HepG2 (cell line): ENCODE measurements at places on chromosomes 2 and 18. TPM values are rescaled to one million over a fixed set of nuclear protein-coding genes. Genes with fewer than 3 reads are reported as not detected.

TMEM247 gene
- not detected in 2 replicates for total RNA-seq

DNA sequence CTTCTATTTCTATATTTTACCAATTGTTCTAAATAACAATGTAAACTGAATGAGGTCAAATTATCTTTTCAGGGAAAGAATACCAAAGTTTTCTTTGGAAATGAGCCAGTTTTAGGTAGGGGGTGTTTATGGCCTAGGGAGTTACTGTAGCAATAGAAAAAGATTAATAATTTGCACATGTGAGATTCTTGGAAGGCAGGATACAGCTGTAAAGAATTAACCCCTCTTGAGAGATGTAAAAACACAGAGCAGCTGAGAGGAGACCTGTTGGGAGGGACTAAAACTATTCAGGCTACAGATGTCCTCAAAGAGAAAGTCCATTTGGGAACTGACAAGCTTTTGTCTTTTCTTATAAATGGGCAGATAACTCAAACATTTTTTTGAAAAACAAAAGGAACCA is 182.2 kb downstream of the FIGN start:
- no peaks in the 10 kb centered on the region for H3K36me3 ChIP-seq
- H3K4me1 ChIP-seq: no peaks in the 10 kb centered on the region
- no peak for DNase-seq
- no peak overlapping the region for H3K27ac ChIP-seq

DNA sequence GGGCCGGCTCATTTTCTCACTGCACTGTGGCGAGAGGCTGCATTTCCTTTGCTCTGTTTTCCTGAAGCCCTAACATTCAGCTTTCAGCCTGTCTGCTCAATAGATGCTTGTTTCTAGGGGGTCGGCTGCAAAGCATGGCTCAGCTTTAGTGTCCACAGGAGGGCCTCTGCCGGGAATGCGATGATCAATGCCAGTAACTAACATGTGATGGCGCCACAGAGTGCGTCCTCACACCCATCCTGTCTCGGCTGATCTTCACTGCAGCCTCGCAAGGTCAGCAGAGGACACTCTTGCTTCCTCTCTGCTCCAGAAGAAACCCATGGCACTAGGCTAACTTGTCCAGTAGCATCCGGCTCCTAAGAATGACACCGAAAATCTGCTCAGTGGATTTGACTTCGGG is 156.4 kb upstream of the PXDN start:
- no peaks in the 10 kb centered on the region for H3K36me3 ChIP-seq
- H3K27me3 ChIP-seq: peaks cover 33% of the 10 kb centered on the region; the same call in 2 of the 3 replicates
- no peaks in the 10 kb centered on the region for H3K4me1 ChIP-seq
- no peak overlapping the region for H3K4me3 ChIP-seq
- H3K27ac ChIP-seq: no peak overlapping the region

GRCh38 chr2:9212661-9213411 is 6.2 kb downstream of the ASAP2 start:
- H3K4me1 ChIP-seq: peaks cover 44% of the 10 kb centered on the region

- DNase-seq: no peak
- no peaks in the 10 kb centered on the region for H3K27me3 ChIP-seq
- no peaks in the 10 kb centered on the region for H3K4me1 ChIP-seq
- no peak overlapping the region for H3K27ac ChIP-seq
- H3K4me3 ChIP-seq: no peak overlapping the region
These were observed 151.2 kb downstream of the STK39 start for GRCh38 chr2:168096158-168096557.

- H3K4me3 ChIP-seq: peak overlapping the region; percentile 1; the same call in 1 of the 2 replicates
- H3K36me3 ChIP-seq: no peaks in the 10 kb centered on the region
- H3K27me3 ChIP-seq: no peaks in the 10 kb centered on the region
- no peak overlapping the region for H3K27ac ChIP-seq
- H3K4me1 ChIP-seq: peaks cover 24% of the 10 kb centered on the region
These were observed 69.9 kb upstream of the CAVIN2 start for GRCh38 chr2:191916826-191917225.

DNA sequence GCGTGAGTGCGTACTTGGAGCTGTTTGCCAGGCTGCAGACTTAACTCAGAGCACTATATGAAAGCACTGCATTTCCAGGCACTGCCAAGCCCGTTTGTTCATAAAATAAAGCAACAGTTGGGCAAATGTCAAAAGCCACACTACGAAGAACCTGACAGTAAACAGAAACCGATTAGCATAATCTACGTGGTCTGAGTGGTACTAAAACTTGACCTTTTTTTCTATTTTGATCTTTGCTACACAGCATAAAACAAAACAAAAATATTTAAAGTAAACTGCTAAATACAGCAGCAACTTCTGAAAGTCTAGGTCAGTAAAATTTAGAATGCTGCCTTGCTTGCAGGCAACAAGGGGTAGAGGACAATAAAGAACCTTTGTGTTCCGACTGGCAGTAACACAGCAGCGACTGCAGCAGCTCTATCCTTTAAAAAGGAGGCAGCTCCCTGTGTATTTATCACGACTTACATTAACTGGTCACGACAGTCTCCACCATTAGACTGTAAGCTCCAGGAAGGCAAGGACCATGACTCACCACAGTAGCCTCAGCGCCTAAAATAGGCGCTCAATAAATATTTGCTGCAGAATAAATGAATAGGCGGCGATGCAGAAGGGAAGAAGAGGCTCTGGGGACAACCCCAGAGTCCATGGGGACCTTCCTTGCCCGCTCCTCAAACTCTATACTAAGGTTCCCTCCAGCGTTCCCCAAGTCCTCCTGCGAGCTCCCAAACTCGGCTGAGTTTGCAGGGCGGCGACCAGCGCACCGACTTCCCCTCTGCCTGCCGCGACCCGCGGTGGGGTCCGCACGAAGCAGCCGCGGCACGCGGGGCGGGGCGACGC is 902 bp downstream of the SS18 start:
- H3K27ac ChIP-seq: peak overlapping the region; percentile 85
- peak overlapping the region; percentile 75 for H3K4me3 ChIP-seq
- no peaks in the 10 kb centered on the region; the same call in 1 of the 2 replicates for H3K36me3 ChIP-seq
- peak; percentile 6 for DNase-seq
- peaks cover 19% of the 10 kb centered on the region for H3K4me1 ChIP-seq

DNA sequence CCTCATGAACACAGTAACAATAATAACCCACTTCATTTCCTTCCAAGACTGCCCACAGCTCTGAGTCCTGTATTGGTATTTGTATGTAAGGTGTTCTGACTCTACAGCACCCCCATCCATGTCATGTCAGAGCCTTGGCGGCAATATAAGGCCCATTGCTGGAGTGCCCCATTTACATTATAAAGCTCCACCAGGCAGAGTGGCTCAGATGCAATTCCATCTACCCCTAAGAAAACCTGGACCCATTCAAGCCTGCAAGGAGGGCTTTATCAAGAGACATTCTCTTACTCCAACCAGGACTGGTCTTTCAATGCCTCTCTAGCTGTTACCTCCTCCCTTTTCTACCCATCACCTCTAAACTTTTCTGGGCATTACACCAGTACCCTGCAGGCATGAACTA is 101.6 kb downstream of the ANTXR1 start:
- peaks cover 13% of the 10 kb centered on the region for H3K4me1 ChIP-seq
- no peaks in the 10 kb centered on the region for H3K27me3 ChIP-seq
- H3K4me3 ChIP-seq: no peak overlapping the region
- H3K36me3 ChIP-seq: no peaks in the 10 kb centered on the region

GPAT2 gene
- total RNA-seq: not detected in 2 replicates

RAB6C gene
- total RNA-seq: not detected in 2 replicates

- peak overlapping the region; percentile 98 for H3K27ac ChIP-seq
- DNase-seq: no peak
- H3K4me1 ChIP-seq: peaks cover 77% of the 10 kb centered on the region
- no peaks in the 10 kb centered on the region for H3K27me3 ChIP-seq
- no peak overlapping the region for H3K4me3 ChIP-seq
These were observed 212.7 kb downstream of the ALPK2 start for GRCh38 chr18:58416014-58416703.

SPDYA gene
- total RNA-seq: 0.17 and 0.75 TPM in 2 replicates

COLEC11 gene
- 2.5 and 3.0 TPM in 2 replicates for total RNA-seq

DNA sequence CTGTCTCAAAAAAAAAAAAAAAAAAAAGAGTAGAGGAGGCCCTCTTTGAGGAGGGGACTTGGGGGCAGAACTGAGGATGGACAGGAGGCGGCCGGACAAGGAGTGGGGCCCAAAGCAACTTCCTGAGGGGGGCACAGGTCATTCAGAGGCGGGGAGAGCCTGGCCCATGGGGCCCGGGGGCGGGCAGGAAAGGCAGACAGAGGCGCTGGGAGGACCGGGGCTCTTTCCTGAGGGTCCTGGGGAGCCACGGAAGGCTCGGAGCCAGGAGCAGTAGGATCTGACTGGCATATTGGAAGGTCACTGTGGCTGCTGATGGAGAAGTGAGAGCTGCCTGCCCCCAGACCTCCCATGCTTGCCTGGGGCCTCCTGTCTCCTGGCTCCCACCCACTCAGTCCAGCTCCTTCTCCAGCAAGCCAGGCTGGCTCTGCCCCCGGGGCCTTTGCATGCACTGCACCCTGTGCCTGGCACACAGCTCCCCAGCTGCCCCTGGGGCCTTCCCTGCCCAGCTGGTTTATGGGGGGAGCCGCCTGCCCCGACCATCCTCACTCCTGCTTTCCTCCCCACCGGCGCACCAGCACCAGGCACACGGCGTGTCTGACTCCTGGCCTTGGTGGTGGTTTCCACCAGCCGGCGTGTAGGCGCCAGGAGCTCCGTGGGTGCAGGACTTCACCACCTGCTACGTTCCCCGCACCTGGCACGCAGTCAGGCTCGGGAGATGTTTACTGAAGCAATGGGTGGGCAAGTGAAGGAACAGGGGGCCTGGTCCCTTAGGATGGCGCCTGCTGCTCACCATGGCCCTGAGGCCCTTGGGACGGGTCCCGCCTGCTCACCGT is 5.6 kb downstream of the ESPNL start:
- peaks cover 9% of the 10 kb centered on the region for H3K27me3 ChIP-seq
- no peak for DNase-seq
- no peak overlapping the region for H3K4me3 ChIP-seq
- H3K4me1 ChIP-seq: peaks cover 56% of the 10 kb centered on the region

- DNase-seq: no peak
- H3K4me3 ChIP-seq: no peak overlapping the region
- no peaks in the 10 kb centered on the region for H3K4me1 ChIP-seq
- H3K36me3 ChIP-seq: no peaks in the 10 kb centered on the region
- H3K27me3 ChIP-seq: no peaks in the 10 kb centered on the region
These were observed 274.9 kb upstream of the GALNT5 start for GRCh38 chr2:156982615-156983014.

- H3K27me3 ChIP-seq: no peaks in the 10 kb centered on the region
- DNase-seq: no peak
- no peak overlapping the region for H3K27ac ChIP-seq
These were observed 1.8 kb upstream of the KCNG3 start for GRCh38 chr2:42495611-42496010.

RMDN2 gene
- 4.7 and 8.9 TPM in 2 replicates for total RNA-seq

GRCh38 chr2:157192445-157193423 is 64.8 kb upstream of the GALNT5 start:
- no peaks in the 10 kb centered on the region; the same call in 1 of the 2 replicates for H3K27me3 ChIP-seq
- no peak overlapping the region for H3K27ac ChIP-seq
- H3K4me1 ChIP-seq: no peaks in the 10 kb centered on the region
- H3K4me3 ChIP-seq: no peak overlapping the region
